Activated CD8-positive, alpha-beta memory T cell treated with anti-CD3 and anti-CD28 coated beads for 1 hour (primary cell): ENCODE measurements at places on chromosomes 7 and 10.

DNA sequence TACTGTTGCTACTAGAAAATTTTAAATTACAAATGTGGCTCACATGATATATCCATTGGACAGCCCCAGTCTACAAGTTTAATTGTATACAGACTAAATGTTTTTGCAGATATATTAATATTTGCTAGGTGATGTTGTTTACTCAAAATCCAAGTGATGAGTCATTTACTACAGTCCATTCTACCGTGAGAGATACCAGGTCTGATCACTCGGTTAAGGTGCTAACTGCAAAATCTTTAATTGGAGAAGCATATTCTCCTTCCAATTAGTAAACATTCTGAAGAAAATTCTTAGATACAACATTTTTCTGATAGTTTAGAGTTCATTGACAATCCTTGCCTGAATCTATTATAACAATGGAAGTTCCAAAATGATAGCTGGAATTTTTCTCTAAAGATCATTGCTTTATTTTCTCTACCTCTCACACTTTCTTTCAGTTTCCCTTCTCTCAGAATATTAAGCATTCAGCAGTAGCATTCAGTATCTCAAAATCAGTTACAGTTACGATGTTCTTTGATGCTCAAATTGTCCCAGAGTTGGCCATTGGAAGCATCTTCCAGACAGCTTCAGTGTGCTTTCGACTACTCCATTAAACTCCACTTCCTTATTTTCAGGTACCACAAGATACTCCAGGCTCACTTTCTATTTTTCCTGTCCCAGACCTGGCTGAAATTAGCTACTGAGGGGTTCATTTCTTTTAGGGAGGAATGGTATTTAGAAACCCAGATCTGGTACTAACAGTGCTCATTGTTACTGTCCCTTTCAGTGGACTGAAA, 2.3 kb downstream of the ABCB1 start:
- DNase-seq = no peak

GRCh38 chr10:4522296-4523000, 303.6 kb upstream of the AKR1E2 start:
- DNase-seq = no peak

DNA sequence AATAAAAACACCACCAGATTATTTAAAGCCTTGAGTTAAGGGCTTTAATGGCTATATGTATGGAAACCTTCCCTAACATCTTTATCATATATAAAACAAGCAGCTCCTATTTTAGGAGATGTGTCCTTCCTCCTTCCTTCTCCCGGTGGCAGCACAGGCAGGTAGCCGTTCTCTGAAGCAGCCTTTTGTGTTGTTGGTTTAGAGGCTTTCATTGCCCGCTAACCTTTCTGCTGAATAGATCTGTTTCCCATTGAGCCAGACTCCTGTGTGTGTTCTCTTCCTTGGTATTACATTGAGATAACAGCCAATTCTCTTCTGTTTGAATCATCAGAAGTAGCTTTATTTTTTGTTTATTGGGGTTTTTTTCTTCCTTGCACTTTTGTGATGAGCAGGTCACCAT, 131.3 kb downstream of the CACNB2 start:
- DNase-seq = no peak

DNA sequence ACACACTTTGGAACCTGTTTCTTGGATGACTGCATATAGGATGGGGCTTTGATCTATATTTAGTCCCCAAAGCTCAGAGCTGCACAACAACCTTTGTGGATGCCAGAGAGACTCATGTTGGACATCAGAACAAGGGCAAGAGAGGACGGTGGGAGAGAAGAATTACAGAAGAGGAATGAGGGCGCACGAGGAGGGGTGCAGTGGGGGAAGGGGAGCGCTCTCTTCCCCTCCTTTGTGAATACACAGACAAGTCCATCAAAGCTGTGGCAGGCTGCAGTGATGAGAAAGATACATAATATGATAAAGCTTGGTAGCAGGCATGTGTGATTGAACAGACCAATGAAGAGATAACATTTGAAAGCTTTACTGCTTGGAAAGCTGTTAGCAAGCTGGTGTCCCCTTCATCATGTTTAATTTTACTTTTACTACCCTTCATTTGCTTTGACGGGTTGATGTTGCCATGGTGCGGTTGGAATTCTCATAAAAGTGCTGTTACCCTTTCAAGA, 857.8 kb downstream of the KCNMA1 start:
- DNase-seq = no peak

GRCh38 chr10:30080161-30080560, 20.8 kb upstream of the JCAD start:
- DNase-seq = no peak

DNA sequence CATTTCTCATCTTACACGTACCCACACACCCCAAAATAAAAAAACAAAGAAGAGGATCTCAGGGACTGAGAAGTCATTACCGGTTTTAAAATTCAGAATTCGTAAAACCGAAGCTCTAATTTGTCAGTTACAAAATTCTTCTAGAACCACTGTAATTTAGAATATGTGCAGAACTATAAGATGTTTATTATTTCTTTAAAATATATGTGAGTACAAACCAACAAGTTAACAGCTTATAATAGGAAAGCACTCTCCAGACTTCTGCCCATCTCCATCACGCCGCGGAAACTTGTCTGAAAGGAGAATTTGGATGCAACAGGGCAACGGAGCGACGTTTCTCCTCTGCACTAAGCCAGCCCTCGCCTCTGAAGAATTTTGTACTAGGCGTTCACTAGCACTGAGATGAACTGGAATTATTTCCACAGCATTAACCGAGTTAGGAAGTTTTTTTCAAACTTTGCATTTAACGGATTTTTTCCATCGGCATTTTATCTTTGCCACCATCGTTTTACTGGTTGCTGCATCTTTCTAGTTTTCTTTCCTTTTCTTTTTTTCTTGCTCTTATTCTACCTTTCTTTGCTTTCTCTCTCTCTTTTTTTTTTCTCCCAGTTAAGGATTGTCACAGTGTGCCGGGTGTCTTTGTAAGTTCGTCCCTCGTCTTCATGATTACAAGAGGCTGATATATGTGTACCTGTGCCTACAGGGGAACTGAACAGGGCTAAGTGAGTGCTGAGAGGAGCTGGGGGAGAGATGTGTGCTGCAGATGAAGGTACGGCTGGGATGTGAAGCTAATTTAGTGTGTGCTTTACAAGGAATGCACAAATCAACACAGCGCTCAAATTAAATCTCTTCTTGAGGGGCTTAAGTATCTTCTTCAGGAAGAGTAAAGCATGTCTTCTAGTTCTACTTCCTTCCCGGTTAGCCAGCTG, 295.9 kb upstream of the NFE2L3 start:
- DNase-seq = no peak

GRCh38 chr7:155543011-155543876, 3.1 kb downstream of the CNPY1 start:
- no peak for DNase-seq

GRCh38 chr7:82393076-82393839, 50.3 kb downstream of the CACNA2D1 start:
- DNase-seq = no peak

DNA sequence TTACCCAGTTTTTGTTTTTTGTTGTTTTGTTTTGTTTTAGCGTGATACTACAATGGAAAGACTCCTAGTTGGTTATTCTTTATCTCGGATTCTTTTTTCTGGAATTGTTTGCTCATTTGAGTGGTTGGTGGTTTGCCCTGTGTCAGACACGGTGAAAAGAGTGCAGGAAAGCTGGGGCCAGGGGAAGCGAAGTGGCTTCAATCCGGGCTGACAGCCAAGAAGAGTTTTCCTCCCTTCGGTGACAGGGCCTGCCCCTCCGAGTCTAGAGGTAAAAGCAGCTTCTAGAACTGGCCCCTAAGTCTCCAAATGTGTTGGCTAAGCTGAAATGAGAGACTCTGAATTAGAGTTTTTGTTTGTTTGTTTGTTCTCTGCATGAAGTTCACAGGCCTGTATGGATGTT, 5.7 kb upstream of the AP5Z1 start:
- no peak for DNase-seq

DNA sequence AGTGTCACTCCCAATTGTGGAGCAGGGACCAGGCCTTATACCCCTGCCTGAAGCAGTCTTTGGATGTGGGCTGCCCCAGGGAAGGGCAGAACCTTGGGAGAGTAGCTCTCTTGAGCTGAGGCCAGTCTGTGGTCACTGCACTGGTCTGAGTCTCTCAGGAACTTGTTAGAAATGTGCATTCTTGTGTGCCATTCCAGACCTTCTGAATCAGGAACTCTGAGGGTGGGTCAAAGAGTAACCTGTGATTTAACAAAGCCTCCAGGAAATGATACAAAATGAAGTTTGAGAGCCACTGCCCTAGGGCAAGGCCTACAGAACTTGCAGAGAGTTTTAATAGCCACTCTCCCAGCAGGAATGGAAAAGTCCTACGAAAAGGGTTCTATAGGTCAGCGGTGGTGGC, 68.1 kb downstream of the LYZL1 start:
- DNase-seq = no peak

DNA sequence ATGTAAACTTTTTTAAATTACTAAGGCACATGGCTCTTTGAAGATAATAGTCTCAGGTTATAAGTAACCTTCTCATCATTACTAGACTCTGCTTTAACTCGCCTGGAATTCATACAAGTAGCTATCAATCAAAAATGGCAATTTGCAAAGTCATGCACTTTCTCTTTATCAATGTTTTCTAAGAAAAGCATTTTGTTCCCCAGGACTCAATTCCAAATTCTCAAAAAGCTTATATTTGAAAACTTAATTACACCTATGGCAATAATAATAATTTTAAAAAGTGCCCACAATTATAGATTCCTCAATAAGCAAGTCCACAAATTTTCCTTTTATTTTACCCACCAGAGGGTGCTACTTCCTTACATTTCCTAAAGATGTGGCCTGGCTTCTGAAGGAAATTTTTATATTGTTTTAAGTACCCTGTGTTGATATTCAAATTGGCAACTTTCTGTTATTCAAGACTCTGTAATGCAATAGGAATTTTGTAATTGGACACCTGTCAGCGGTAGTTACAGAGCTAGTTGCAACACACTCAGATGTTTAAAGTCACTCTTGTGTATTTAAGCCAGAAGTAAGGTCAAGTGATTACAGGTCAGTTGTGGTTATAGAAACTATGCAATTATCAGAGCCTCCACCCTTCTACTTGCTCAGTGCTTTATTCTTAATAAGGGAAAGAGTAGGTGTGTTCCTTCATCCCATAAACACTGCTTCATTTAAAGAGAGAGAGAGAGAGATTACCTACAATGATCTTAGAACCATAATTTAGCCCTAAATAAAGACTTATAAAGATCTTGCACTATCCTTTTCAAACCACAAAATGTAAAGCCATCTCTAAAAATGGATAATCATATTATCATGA, 47.1 kb upstream of the HYAL4 start:
- no peak for DNase-seq

DNA sequence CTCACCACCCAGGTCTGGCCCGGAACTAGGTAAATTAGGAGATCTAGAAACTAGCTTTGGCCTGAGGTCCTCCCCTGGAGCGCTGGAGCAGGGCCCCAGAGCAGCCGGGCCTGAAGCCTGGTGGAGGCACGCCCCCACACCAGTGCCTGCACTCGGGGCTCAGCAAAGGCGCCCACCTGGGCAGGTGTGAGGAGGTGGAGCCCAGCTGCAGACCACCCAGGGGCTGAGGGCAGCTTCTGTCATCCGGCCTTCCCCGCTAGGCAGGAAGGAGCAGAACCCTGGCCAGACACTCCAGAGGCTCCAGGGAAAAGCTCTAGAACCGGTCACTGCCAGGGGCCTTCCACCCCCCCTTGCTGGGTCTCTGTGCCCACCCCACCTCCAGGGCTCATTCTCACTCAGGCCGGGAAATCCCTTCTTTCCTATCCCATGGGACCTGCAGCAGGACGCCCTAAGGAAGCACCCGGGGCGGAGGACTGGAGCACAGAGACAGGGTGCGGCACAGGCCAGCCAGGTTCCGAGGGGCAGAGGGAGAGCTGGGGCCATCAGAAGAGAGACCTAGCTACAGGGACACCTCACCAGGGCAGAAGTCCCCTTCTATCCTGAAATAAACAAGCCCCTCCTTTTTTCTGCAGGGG, 161.2 kb downstream of the NRF1 start:
- DNase-seq = no peak

DNA sequence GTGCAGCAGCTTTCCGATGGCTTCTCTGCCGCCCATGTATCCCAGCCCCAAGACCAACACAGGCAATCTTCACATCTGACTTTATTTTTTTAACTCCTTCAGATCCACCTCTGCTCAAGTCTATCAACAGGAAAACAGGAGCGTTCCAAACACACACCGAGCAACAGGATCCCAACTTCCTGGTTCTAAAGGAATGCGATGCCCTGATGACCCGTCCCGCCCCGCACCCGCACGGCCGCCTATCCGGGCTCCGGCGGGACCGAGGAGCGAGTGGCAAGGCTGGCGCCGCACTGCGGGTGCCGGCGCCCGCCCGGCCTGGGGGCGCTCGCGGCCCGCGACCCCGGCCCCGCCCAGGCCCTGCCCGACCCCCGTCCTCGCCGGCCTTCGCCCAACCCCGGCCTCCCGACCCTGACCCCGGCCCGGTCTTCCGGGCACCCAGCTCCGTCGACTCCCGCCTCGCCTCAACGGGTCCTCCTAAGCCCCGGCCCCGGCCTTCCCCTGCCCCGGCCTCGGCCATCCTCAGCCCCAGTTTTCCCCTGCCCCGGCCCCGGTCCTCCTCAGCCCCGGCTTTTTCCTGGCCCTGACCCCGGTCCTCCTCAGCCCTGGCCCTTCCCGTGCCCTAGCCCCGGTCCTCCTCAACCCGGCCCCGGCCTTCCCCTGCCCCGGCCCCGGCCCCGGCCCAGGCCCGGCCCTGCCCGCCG, 730 bp downstream of the LARP4B start:
- no peak for DNase-seq

- no peak for DNase-seq
Measured at GRCh38 chr10:119299531-119299930, 92.2 kb downstream of the GRK5 start.

- DNase-seq = no peak
Measured at GRCh38 chr10:83835945-83836745, 303.2 kb upstream of the GHITM start.

DNA sequence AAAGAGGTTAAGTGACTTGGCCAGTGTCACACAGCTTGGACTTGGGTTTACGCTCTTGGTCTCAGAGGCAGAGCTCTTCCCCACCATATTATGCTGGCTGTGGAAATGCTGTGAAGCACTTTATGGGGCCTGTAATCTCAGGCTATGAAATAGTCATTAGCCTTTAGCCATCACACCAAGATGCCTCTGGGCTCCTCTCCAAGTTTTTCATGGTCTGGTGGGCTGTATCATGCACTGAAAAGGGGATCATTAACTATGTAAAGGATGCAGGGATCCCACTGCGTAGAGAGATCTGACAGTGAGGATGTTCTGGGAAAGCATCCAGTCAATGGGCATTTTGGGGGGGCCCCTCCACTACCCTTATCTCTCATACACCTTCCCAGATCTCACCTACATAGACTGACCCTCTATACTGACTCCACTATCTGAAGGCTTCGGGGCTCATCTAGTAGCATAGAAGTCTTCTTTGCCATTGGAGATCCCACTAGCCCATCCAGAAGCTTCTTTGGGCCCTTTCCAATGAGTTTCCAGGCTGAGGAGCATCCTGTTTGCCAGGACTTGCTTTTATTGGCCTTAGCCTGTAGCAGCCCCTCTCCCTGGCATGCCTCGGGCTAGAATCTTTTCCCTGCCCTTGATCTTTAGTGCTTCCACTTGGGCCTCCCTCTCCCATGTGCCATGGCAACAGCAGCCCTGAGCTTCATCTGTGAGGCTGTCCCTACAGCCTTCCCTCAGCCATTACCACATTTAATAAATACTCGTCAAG, 19.6 kb downstream of the FRMPD2 start:
- no peak for DNase-seq
